ENCODE measurements at places on chromosomes 7 and 10.

DNA sequence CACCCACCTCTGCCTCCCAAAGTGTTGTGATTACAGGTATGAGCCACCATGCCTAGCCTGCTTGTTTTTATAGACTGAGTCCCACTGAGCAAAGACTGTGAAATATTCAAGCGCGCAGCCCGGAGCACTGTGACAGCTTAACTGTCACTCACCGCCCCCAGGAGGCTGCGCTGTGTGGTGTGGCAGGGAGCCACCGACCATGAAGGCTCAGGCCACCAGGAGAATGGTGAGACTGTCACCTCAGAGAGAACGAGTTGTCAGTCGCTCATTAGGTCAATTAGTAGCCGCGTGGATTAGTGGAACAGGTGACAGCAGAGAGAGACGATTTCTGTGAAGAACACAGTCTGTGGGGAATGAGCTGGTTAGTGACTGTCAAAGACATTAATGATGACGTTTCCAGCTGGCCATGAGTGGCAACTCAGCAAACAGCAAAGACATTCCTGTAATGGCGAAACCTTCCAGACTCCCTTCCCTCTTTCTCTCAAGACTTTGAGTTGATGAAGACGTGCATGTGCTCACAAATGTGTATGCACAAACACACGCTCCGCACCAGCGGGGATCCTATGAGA is 64.5 kb downstream of the CYCS start:
- DNase-seq, result no peak

DNA sequence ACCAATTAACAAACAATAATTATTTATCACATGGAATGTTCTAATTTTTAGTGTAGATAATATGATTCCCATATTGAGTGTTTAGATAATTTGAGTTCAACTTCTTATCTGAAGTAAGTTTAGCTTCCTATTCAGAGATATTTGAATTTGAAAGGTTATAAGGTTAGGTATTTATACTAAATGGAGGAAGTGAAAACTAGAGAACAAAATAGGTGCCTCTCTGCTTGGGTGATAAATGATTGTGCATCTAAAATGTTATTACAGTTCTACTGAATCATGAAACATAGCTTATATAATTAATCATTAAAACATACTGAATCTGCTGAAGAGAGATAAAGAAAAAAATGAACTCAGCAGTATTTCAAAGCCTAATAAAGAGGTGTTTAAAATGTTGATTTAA is 1174.3 kb downstream of the XPNPEP1 start:
- DNase-seq, result no peak

DNA sequence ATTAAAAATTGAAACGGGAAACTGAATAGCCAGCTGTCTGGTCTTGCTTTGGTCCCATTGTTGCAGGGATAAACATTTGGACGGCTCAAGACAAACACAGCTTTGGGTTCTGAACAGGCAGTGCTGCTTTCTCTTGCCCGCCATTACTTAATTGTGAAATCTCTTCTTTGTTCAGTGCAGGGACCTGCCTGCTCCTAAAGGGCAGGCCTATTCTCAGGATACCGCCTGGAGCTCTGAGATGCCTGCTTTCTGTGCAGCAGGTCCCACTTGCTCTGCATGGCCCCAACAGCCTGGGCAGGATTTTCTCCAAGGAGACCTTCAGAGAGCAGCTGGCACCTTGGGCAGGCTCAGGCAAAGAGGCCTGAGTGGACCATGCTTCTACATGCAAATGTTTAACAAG is 237.6 kb downstream of the KCNMA1 start:
- no peak for DNase-seq

- DNase-seq, result no peak
Observed at GRCh38 chr10:782751-783648, 93.5 kb upstream of the DIP2C start.

DNA sequence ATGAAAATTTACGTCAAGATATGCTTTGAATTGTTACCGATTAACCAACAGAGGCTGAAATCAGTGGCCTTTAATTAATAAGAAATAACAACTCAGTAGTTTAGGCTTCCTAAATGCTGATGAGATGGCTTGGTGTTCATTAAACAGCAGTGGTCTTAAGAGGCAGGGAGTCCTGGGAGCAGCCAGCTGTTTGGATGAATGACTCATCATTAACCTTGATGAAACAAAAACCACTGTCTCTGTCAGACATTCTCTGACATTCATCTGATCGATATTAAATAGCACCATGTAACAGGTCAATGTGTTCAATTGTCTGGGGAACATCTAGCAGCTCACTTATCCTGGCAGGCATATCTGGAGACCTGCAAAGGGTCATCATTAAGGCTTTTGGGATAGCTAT is 234.2 kb upstream of the LRRN3 start:
- no peak for DNase-seq

GRCh38 chr7:77702968-77703472 is 6.8 kb downstream of the RSBN1L start:
- DNase-seq, result no peak

- DNase-seq, result no peak
Observed at GRCh38 chr10:14328881-14329672, 1.6 kb downstream of the FRMD4A start.

DNA sequence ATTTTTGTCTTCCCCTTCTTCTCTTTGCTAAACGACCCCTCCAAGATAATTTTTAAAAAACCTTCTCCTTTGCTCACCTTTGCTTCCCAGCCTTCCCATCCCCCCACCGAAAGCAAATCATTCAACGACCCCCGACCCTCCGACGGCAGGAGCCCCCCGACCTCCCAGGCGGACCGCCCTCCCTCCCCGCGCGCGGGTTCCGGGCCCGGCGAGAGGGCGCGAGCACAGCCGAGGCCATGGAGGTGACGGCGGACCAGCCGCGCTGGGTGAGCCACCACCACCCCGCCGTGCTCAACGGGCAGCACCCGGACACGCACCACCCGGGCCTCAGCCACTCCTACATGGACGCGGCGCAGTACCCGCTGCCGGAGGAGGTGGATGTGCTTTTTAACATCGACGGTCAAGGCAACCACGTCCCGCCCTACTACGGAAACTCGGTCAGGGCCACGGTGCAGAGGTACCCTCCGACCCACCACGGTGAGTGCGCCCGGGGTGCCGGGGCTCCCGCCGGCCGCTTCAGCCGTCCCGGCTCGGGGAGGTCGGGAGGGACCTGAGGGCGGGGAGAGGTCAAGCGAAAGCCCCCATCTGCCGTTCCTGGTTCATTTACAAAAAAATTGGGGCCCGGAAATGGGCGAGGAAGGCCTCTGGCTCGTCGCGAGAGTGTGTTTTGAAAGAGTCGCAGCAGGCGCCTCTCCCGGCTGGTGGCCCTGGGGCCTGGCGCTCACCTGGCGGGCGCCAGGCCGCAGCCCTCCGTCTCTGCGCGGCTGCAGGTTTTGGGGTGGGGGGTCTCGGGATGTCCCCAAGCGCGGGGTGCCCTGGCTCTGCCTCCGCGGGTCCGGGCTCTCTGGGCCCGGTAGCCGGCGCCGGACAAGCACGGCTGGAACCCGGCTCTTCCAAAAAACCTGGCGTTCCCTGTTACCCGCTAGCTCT is 1.2 kb downstream of the GATA3 start:
- DNase-seq, result no peak

GRCh38 chr7:106010331-106010730 is 47.3 kb downstream of the CDHR3 start:
- no peak for DNase-seq

DNA sequence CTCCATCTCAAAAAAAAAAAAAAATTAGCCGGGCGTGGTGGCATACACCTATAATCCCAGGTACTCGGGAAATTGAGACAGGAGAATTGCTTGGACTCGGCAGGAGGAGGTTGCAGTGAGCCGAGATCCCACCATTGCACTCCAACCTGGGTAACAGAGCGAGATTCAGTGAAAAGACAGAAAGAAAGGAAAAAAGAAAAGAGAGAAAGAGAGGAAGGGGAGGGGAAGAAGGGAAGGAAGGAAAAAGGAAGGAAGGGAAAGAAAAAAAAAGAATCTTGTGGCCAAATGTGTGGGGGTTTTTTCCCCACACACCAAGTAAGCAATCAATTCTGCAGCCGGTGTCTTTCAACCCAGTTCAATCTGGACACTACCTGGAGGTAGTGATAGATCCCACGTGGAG is 9.0 kb upstream of the NAT16 start:
- no peak for DNase-seq

DNA sequence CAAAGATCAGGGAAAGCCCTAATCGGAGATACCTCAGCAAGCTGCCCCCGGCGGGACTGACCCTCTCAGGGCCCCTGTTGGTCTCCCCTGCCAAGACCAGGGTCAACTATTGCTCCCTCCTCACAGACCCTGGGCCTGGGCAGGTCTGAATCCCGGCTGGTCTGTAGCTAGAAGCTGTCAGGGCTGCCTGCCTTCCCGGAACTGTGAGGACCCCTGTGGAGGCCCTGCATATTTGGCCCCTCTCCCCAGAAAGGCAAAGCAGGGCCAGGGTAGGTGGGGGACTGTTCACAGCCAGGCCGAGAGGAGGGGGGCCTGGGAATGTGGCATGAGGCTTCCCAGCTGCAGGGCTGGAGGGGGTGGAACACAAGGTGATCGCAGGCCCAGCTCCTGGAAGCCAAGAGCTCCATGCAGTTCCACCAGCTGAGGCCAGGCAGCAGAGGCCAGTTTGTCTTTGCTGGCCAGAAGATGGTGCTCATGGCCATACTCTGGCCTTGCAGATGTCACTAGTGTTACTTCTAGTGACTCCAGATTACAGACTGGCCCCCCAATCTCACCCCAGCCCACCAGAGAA is 24.1 kb downstream of the TBATA start:
- DNase-seq, result no peak

DNA sequence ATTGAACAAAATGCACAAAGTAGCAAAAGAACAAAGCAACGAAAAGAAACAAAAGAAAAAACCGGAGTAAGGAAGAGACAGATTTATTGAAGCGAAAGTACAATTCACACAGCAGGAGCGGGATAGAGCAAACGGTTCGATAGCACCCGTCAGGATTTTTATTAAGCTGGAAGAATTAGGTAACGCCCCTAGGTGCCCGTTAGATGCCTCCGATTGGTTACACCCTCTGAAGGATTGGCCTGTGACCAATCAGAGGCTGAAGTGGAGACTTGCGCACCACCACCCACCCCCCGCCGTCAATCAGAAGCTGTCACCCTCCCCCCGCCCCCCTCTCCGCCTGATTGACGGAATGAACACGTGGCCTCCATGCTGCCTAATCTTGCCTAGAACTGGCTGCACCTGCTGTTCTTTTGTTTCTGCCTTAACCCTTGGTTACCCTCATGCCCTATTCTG is 16.8 kb downstream of the OCM2 start:
- no peak for DNase-seq

GRCh38 chr10:92076722-92077121 is 153.2 kb downstream of the BTAF1 start:
- DNase-seq, result no peak

- no peak for DNase-seq
Observed at GRCh38 chr10:31599626-31600504, 280.8 kb downstream of the ZEB1 start.

- no peak for DNase-seq
Observed at GRCh38 chr10:48399056-48399541, 92.6 kb downstream of the MAPK8 start.

GRCh38 chr10:14063531-14064285 is 267.0 kb downstream of the FRMD4A start:
- DNase-seq, result no peak

- DNase-seq, result no peak
Observed at GRCh38 chr7:44534501-44534900, 6.6 kb downstream of the NPC1L1 start.

GRCh38 chr10:12533151-12533550 is 183.8 kb downstream of the CAMK1D start:
- no peak for DNase-seq

DNA sequence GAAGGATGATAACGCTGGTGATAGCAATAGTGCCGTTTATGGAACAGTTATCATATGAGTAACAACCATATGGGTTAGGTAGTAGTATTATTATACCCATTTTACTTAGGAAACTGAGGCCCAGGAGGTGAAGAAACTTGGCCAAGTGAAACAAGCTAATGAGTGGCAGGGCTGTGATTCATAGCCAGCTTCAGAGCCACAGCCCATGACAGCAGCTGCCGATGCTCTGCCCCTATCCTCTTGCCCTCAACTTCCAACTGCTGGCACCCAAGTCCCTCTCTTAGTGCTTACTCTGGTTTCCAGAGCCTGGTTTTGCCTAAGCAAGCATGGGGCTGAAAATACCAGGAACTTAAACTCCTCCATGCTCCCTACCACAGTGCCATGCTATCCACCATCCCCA is 12.3 kb downstream of the SH3PXD2A start:
- no peak for DNase-seq

DNA sequence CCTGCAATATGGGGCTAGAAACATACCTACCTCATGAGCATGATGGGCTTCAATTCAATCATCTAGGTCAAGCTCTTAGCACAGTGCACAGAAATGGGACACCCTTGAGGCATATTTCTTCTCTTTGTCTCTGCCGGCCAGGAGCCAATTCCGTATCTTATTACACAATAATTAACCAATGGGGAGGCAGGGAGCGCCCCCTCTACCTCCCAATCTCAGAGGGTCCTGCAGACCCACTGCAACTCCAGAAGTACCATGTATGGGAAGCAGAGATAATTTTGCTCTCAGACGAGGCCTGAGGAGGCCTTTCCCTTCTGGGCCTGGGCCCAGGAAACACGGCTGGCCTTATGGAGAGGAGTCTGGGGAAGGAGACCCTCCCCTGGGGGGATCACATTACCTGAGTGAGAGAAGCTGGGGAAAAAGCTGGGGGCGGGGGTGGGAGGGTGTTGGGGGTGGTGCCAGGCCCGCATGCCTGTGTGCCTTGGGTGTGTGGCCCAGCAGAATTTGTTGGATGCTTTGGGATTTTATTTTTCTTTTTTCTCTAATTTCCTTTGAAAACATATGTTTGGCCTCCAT is 155.5 kb downstream of the UBE2H start:
- DNase-seq, result no peak

DNA sequence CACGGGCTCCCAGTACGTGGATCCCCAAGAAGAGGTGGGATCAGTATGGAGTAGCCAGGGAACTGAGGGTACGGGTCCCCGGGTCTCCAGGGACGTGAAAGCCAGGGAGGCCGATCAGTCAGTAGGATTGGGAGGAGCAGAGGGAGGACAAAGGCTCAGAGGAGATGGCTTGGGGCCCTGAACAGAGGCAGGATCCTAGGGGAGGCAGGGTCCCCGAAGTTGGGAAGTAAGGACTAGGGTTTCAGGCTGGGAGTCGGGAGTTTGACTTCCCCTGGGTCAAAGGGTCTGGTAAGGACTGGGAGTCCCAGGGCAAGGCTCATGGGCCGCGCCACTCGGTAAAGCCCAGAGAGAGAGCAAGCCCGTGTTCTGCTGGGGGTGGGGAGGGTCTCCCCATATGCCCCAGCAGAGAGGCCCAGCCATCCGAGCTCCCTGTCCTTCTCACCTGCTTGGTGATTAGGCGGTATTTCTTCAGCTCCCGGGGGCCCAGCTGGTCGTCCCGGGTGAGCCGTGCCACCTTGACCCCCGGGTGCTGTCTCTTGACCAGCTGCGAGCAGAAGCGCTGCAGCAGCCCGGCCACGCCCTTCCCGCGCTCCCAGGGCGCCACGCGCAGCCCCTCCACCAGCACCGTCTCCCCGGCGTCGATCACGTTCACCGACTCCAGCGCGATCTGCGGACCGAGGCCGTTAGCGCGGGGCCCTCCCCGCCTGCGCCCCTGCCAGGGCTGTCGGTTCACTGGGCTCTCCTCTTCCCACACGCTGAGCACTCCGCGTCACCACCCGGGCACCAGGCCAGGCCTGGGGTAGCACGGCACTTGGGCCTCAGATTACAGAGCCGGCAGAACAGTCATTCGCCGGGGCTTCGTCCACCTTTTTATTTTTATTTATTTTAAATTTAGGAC is 7.0 kb downstream of the NAT16 start:
- DNase-seq, result no peak

GRCh38 chr10:1462994-1463633 is 274.2 kb downstream of the ADARB2 start:
- DNase-seq, result no peak

GRCh38 chr10:84008878-84009277 is 130.4 kb upstream of the GHITM start:
- DNase-seq, result no peak

- no peak for DNase-seq
Observed at GRCh38 chr7:39952374-39952773, 2.3 kb downstream of the CDK13 start.
